Cortex of kidney (tissue), 1 donor: ENCODE measurements at places on chromosomes 12 and 14.

DNA sequence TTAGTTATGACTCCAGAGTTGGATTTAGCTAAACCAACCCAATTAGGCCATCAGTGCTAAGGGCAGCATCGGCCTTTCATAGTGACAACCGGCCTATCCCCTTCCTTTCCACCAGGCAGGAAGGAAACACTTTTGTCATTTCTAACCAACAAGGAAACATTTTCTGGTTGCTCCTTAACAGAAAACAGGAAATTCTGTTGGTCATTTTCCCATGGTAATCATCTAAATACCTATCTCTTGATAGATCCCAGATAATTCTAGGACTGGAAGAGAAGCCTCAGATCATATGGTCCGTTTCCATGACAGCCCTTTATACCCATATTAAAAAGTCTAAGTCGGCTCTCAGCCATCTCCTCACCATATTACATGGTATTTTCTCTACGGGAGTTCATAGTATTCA, 79.2 kb upstream of the USP44 start:
- DNase-seq = no peak

DNA sequence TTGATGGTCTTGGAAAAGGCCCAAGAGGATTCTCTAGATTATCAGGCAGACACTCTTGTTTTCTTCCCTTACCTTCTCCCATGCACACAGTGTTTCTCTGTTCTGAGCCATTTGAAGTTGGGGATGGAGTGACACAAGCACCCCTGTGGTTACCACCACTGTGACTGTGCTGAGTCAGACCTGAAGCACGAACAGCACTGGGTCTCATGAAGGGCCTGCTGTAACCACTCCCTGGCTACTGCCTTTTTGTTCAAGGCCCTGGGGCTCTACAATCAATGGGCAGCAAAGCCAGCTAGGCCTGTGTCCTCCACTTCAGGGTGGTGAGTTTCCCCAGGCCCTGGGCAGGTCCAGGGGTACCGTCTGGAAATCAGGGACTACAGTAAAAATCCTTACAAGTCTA, 65.5 kb downstream of the TSPAN8 start:
- DNase-seq = no peak

GRCh38 chr12:19946550-19946949, 421.8 kb upstream of the PDE3A start:
- DNase-seq = no peak

DNA sequence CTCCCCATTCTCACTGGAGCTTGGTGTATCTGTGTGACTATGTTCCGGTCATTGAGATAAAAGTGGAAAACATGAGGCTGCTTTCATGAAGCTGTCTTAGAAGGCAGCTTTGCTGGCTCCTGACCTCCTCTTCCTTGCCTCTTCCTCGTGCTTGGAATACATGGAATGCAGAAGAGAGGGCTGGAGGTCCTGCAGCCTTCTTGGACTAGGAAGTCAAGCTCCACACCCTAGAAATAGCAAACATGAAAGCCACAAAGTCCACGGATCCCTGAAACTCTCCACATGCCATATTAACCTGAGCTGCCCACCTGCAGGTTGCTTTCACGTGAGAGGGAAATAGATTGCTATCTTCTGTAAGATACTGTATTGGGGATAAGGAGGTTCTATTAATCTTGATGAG, 51.0 kb downstream of the FZD10 start:
- no peak for DNase-seq

GRCh38 chr12:64752833-64753238, 6.4 kb downstream of the GNS start:
- DNase-seq = no peak

DNA sequence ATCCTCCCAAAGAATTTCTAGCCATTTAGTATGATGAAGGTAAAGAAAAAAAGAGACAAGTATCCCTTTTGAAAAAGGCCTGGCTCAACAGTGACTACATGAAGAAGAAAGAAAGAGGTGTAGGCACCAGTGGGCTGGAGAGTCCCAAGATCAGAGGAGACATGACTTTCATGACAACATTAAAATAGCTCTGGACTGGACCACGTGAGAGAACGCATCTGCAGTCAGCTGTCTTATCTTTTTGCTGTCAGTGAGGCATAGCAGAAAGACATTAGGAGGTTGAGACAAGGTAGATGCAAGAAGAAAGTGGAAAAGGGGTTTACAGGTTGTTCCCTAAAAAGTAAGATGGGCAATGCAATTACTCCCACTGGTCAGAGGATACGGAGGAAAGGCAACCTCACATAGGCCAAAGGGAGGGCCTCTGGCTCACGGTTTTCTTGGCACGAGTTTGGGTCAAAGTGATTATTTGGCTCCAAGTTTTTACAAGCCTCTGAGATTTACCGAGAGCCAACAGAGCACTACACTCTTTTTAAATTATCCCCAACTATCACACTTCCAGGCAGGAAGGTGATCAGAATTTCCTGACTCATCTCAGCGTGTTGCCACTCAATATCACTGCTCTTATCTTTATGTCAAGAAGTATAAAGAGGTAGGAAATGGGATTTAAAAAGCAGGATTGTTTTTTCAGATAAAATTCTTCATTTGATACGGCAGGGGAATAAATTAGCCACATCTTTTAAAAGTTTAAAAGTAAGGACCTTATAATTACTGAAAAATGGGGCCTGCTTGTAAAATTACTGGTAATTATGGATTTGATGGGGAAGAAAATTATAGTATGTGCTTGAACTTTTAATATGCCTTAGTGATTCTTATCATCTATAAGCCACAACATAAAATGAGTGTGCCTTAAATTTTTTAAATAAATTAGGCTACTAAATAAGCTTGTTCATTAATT, 29.2 kb downstream of the TMTC1 start:
- no peak for DNase-seq

DNA sequence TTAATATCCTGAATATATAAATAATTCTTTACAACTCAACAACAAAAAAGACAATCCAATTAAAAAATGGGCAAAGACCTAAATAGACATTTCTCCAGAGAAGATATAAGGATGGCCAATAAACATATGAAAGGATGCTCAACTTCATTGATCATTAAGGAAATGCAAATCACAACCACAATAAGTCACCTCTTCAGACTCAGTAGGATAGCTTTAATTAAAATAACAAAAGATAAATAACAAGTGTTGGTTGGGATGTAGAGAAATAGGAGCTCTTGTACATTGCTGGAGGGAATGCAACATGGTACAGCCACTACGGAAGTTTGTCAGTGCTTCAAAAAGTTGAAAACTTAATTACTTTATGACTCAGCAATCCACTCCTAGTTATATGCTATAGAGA, 129.7 kb upstream of the OVCH1 start:
- no peak for DNase-seq

- DNase-seq = no peak
Observed at GRCh38 chr12:58727521-58727920, 192.8 kb downstream of the LRIG3 start.

- DNase-seq = no peak
Observed at GRCh38 chr12:98420461-98420860, 94.9 kb upstream of the TMPO start.

DNA sequence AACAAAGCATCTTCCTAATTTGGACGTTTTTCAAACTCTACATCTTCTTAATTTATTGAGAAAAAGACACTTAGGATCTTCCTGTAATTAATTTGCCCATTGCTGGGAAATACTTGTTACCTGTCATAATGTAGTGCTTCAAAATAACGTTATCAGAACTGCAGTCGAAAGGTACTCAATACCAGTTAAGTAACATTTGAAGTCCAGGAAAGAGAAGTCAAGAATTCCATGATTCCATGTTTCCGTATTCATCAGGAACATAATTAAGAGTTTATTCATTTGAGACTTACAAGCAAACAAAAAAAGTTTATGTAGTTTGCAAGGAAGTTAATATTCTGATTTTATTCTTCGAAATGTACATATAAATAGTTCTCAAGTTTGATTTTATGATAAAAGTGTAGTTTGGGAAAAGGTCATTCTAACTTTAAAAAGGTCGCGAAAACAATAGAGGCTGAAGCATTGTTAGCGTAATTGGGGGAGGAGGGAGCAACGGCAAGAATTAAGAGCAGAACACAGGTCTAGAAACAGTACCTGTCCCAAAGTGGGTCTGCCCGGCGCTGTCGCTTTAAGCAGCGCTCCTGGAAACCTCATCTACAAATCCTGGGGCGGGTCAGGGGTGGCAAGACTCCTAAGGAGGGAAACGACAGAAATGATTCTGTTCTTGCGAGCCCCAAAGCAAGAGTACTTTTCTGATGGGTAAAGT, 1.2 kb upstream of the KCNMB4 start:
- DNase-seq = no peak
